NCI-H187 (cell line): ENCODE measurements at places on chromosomes 12 and 14.

DNA sequence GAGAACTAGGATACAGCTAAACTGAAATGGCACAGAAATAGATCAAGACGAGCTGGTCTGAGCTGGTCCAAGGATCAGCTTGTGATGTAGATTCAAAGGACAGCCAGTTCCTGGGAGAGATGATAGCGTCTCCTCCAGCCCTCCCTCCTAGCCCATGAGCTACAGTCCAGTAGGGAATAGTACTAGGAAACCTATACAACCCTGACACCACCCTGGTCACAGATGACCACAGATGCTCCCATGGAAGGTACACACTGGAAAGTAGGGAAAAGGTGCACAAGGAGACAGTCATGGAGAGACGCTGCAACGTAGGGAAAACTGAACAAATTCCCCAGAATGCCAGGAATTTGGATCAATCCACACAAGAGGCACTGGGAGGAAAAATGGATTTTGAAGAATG, 6.9 kb downstream of the GCH1 start:
- no peak for DNase-seq

GRCh38 chr14:81727218-81727617, 193.6 kb upstream of the SEL1L start:
- DNase-seq = no peak

GRCh38 chr14:59900556-59900955, 19.4 kb upstream of the LRRC9 start:
- DNase-seq = no peak

- no peak for DNase-seq
These were observed 117.7 kb upstream of the NCOR2 start for GRCh38 chr12:124684971-124685688.
